ENCODE measurements at places on chromosomes 6 and 20.

- no peak for DNase-seq
Measured at GRCh38 chr20:25035921-25036320, 22.0 kb downstream of the ACSS1 start.

- no peak for DNase-seq
Measured at GRCh38 chr6:38323216-38323615, 316.5 kb downstream of the BTBD9 start.

DNA sequence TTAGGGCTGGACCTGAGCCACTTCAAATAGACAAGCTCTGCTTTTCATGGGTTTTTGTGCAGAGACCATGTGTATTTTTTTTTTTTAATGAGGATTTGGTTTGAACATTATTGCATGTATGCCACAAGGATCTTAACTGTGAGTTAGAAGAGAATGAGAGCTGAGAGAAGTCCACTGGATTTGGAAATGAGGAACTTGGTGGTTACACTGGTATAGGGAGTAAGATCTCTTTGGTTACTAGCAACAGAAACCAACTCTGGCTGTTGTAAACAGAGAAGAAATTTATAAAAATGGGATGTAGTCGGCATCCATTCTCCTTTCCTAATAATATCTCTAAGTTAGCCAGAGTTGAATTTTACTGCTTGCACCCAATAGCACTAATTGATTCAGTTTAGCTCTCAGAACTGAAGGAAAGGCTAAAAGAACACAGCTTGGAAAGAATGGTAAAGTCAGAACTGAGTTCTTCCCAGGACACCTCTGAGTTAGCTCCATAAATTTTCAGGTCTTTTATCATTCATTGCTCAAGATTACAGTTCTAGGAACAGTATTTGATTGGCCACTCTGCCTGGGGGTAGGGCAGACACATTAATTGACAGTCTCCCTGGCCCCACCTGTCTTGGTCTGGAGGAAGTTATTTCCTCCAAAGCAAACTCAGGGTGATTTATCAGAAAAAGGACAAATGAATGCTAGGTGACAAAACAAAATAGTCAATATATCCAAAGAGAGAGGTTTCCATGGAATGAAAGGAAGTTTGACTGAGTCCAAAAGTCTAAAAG is 3.9 kb upstream of the WFDC2 start:
- DNase-seq: no peak

- DNase-seq: no peak
Measured at GRCh38 chr20:45051204-45052060, 49.5 kb downstream of the KCNS1 start.

DNA sequence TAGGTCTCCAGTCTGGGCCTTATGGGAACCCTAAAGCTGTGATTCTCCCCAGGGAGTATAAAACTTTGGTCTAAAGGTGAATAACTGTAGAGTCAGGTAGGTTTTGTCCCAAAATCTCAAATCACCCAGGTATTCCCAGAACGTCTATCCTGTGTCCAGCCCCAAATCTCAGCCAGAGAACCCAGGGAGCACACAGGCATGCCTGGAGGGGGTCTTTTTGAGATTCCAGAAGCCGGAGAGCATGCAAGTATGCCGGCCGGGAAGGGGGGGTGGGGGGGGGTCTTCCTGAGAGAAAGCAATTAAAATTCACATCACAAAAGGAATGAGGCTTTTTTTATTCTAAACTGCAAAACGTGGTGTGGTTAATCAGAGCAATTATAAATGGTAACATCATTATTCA is 210.0 kb downstream of the PTPRT start:
- DNase-seq: no peak

DNA sequence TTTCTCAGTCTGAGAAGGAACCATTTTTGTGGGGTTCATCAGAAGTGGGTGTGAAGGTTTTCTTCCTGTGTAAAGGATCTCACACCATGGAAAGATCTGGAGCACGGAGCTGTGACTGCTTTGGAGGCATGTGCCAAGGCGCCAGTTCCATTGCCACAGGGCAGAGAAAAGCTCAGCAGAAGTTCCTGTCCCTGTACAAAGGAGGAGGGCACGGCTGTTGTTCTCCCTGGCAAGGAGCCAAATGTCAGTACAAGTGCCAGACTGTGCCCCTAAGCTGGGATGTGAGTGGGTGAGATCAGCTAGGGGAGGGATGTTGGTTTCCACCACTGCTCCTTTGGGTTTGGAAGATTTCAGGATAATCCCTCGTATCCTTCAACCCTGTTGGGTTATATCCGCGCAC is 117.3 kb downstream of the CRYBG1 start:
- DNase-seq: peak; percentile 0

DNA sequence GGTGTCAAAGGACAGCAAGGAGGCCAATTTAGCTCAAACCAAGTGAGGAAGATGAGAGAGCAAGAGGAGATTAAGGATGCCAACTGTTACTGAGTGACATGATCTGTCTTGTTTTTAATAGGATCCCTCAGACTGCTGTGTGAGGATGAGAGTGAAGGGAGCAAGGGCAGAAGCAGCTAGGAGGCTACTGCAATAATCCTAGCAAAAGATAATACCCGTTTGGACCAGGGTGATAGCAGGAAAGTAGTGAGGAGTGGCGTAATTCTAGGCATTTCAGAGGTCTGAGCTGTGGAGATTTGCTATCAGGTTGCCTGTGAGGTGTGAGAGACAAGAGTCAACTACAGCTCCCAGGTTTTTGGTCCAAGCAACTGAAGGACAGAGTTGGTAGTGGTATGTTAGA is 14.7 kb downstream of the UBE2V1 start:
- DNase-seq: no peak

DNA sequence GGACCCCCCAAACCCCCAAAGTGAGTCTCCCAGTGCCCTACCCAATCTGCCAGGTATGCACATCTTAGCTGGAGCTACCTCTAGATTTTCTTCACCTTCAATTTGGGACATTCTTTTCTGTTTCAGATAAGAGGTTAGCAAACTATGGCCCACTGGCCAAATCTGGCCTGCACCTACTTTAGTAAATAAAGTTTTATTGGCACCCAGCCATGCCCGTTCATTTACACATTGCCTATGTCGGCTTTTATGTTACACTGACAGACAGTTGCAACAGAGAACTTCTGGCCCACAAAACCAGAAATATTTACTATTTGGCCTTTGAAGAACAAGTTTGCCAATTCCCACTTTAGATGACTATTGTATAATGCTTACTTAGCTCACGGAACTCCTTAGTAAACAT is 55.9 kb upstream of the STX16 start:
- DNase-seq: no peak

DNA sequence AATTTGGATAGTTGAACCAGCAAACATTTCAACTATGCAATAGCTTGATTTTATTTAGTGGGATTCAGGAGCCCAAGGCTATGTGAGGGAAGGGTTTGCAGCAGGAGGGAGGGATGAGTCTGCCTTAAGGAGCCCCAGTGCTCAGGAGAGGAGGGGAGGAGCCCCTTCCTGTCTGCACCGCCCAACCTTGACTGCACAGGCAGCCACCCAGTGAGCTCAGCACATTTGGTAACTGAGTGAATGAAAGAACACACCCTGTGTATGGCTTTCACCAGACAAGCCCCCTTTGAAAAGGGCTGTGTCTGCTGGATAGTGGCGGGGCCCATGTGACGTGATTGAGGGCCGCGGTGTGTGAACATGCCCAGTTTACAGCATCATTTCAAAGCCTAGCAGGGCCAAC is 17.0 kb downstream of the DACT2 start:
- DNase-seq: no peak

- no peak for DNase-seq
Measured at GRCh38 chr6:45169815-45170214, 158.3 kb upstream of the RUNX2 start.

- no peak for DNase-seq
Measured at GRCh38 chr6:142796571-142796970, 148.4 kb downstream of the HIVEP2 start.

GRCh38 chr6:117393045-117393444 is 32.7 kb downstream of the ROS1 start:
- no peak for DNase-seq

- DNase-seq: no peak
Measured at GRCh38 chr6:24484657-24485323, 4.6 kb downstream of the GPLD1 start.

- DNase-seq: no peak
Measured at GRCh38 chr6:100803264-100804045, 77.7 kb downstream of the ASCC3 start.

- DNase-seq: no peak
Measured at GRCh38 chr6:33962246-33963027, 158.6 kb upstream of the MLN start.

- no peak for DNase-seq
Measured at GRCh38 chr6:20474874-20475542, 59.2 kb upstream of the CDKAL1 start.

DNA sequence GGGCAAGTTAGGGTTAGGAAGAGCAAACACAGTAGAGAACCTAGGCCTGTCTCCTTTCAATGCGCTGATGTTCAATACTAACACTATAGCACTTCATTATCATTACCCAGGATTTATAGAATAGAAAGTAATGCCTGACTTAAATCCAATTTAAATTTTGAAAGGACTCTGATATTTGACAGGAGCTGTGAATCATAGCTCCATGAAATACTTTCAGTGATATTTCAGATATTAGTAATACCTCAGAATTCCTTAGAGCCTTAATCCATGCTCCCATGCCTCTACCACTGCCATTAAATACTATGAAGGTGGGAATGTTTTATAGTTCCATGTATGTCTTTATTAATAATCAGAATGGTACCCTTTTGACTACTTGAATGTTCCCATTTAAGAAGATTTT is 530.2 kb downstream of the BCKDHB start:
- no peak for DNase-seq

- no peak for DNase-seq
Measured at GRCh38 chr6:125124049-125124669, 29.4 kb upstream of the TPD52L1 start.

DNA sequence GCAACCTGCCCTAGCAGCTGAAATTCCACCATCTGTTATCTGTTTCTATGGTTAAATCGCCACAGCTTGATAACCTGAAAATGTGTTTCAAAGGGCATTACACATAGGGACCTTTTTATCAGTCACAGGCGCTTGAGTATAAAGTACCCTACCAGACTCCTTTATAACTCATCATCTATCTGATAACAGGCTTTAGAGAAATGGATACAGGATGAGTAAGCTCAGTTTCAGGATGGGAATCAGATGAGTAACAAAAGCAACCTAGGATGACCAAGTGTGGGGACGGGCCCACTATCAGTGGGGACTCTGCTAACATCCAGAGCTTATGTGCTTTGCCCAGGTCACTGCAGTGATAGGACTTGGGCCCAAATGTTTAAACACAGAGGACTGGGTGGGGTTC is 75.6 kb downstream of the PRND start:
- DNase-seq: no peak

DNA sequence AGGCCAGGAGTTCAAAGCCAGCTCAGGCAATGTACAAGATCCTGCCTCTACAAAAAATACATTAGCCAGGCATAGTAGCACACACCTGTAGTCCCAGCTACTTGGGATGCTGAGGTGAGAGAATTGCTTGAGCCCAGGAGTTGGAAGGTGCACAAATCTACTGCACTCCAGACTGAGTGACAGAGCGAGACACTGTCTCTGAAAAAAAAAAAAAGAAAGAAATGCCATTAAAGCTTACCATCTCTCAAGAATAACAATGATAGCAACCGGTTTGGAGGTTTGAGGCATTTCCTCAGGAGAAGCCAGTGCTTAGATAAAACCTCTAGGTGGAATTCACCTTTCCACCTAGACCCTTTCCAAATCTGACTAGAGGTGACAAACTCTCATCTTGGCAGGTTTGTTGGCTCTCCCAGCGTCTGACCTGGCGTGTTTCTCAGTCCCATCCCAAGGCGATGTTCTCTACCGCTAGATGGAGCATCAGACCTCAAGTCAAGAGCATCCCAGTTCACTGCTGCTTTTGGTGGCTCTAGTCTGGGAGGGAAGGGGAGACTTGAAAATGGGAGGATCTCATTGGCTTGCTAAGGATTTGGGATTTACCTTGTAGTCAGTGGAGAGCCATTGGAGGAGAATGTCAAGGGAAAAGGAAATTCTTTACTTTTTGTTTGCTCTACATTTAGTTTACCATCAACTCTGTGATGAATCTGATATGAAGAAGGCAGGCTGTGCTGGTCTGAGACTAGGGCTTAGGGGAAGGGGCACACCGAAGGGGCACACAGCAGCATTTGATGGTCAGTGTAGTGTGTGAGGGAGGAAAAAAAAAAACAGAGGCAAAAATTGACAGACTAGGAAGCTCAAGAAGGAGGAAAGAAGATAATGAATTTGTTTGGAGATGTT is 67.9 kb downstream of the NCOA7 start:
- no peak for DNase-seq

DNA sequence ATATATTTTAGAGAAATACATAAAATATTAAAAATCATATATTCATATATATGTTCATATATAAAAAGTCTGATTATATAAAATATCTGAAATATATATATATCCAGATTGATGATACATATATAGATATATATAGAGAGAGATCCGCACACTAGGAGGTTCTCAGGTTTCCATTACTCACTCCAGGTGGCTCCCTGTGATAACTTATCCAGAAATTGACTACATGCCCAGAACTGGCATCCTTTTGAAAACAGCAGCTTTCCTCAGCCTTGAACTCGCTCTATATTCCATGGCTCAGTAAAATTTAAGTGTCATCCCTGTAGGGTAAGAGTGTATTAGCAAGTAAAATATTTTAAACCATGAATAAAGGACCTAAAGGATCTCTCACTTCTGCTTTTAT is 206.8 kb downstream of the TINAG start:
- peak; percentile 54 for DNase-seq

- no peak for DNase-seq
Measured at GRCh38 chr20:30505566-30505965, 751.9 kb upstream of the DEFB115 start.

- no peak for DNase-seq
Measured at GRCh38 chr20:54477191-54477955, 2.0 kb downstream of the DOK5 start.

GRCh38 chr6:132733814-132734213 is 20.0 kb upstream of the VNN1 start:
- DNase-seq: no peak

GRCh38 chr6:43954311-43955131 is 172.7 kb downstream of the MRPL14 start:
- no peak for DNase-seq

GRCh38 chr20:54619682-54620081 is 144.3 kb downstream of the DOK5 start:
- no peak for DNase-seq

GRCh38 chr6:30828027-30828962 is 56.0 kb upstream of the DDR1 start:
- peak; percentile 85 for DNase-seq

DNA sequence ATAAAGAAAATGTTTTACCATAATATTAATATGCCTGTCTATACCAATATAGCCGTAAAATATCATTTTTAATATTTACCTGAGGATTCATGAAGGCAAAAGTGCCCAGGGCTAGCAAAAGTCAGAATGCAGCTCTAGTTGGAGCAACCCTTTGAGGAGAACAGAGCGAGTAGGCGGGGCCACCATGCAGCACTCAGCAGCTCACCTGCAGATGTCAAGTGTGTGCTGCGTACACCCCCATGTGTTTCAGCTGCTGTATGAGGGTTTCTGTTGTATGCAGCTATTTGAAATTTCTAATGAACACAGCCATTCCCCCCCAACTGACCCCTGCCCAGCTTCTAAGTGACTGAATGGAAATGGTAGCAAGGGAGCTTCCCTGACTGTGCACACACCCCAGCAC is 508.0 kb downstream of the QKI start:
- no peak for DNase-seq

GRCh38 chr6:111750753-111751673 is 122.2 kb downstream of the FYN start:
- DNase-seq: no peak

- DNase-seq: peak; percentile 66
Measured at GRCh38 chr20:35092524-35093266, at the start of gene TRPC4AP. Gene TRPC4AP, minus strand, starts transcription at chr20:35092807. Its CDS starts 26 bp downstream, at chr20:35092781.

GRCh38 chr20:53974785-53975555 is 95.4 kb downstream of the BCAS1 start:
- no peak for DNase-seq

GRCh38 chr6:139903411-139904157 is 529.1 kb upstream of the CITED2 start:
- DNase-seq: no peak

All from NCI-H1694 (cell line).